ENCODE measurements at places on chromosomes 1 and 21.

- no peak for DNase-seq
Observed at GRCh38 chr1:39026866-39027507, 837 bp downstream of the NDUFS5 start.

DNA sequence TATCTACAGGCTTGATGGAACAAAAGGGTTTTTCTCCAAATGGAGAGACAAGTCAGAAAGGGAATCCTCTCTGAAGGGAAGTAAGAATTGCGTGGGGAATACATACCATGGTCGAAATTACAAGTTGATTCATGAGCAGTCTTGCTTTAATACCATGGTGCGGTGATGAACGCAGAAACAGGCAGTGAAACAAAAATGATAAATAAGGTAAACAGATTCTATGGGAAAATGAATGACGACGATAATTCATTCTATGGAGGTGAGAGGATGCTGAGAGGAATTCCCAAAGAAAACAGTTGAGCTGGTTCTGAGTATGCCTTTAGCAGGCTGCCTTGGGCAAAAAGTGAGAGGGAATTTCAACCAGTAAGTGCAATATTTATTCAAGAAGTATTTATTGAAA lies 209.4 kb upstream of the RUNX1 start:
- no peak for DNase-seq

DNA sequence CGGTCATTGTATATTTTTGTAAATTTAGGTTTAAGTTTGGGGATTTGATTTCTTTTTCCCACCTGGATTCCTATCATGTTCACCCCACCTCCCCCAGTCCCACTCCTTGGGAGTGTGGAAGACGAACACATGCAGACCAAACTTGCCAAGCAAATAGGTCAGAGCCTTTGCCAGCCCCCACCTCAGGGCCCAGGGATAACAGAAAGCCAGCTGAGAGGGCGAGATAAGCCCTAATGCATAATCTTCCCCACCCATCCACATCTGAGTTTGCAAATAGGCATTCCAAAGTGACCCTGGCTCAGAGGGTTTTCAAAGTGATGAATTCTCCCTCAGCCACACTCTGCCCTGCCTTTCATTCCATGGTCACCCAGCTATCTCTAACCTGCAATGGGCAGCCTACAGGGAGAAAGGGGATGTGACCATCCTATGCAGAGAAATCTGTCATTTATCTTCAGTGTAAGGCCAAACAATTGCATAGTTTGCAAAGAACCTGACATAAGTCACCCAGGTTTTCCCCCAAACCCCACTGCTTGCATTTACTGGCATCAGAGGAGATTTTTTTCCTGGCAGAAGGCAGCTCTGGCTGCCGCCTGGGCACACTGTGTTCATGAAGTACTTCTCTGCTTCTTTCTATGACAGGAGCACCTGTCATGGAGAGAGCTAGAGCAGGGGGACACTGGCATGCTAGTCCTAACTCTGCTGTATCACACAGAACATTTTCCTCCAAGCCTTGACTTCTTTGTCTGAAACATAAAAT lies 69.0 kb upstream of the NFIA start:
- no peak for DNase-seq

DNA sequence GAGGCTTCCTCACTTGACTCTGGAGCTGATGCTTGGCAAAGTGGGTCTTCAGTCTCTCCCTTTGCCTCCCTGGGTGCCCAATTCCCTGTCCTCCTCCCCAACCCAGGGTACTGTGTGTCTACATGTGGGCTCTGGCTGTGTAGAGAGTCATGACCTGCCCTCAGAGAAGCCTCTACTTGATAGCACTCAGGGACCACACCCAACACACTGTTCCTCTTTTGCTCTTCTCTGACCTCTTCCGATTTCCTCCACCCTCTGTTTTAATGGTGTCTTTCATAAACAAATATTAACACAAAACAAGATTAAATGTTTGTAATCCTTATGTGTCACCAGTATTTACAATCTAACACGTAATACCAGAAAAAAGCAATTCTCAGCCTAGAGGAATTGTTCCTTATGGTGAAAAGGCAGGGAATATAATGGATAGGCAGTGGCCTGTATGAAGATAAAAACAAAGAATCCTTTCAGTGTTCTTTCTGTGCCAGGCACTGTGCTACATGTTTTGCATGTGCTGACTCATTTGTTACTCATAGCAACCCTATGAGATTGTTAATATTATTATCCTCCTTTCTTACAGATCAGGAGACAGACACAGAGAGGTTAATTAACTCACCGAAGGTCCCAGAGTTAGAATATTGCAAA lies 58.2 kb downstream of the HSD3B1 start:
- no peak for DNase-seq

GRCh38 chr1:201385299-201385891 lies 7.9 kb upstream of the TNNT2 start:
- peak; percentile 21 for DNase-seq

- DNase-seq = no peak
Observed at GRCh38 chr1:221753828-221754188, 11.9 kb upstream of the DUSP10 start.

DNA sequence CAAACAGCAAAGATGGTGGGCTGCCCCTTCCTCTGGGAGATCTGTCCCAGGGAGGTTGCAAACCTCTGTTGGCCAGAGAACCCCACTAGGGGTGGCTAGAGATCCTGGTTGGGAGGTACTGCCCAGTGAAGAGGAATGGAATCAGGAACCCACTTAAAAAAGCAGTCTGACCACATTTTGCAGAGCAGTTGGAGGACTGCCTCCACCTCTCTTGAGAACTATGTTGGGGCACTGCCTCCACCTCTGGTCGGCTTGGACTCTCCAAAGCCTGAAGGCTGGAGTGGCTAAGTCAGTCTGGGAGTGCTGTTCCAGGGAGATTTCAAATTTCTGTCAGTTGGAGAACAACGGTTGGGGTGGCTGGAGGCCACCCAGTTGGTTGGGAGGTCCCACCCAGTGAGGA lies 58.6 kb downstream of the TNFSF4 start:
- DNase-seq = no peak

DNA sequence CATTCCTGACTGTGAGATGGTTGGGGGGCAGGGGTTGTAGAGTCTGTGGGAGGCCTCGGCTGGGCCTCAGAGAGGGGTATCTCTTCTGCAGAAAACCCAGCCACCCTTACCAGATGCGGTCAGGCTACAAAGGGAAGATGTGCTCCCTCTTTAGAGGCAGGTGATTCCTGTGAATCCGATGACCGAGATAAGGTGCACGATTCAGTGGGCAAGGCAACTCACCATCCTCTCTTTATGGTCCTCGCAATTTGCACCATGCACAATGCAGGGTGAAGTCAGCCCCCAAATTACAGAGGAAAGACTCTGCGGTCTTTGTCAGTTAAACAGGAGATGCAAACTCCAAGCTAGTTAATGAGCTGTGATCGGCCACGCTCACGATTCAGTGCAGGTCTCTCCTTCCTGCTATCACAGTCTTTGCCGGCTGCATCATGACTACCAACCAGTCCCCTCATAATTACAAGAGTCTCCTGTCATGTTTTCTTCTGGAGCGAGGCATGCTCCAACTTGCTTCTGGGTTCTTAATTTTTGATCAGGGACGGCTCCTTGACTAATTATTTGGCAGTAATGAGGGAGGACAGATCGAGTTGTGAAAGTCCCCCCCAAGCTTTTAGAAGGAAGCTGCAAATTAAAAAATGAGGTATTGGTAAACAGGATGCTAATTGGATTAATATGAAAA lies 12.5 kb downstream of the TP73 start:
- no peak for DNase-seq

DNA sequence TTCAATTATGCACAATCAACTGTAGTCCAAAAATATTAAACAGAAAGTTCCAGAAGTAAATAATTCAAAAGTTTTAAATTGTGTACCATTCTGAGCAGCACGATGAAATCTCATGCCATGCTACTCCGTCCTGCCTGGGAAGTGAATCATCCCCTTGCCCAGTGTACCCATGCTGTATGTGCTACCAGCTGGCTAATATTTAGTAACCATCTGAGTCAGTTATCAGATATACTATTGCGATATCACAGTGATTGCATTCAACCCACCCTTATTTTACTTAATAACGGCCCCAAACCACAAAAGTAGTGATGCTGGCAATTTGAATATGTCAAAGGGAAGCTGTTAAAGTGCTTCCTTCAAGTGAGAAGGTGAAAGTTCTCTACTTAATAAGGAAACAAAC lies 56.2 kb downstream of the EVI5 start:
- DNase-seq = no peak

- DNase-seq = no peak
Observed at GRCh38 chr1:28899267-28899666, 15.1 kb upstream of the EPB41 start.

GRCh38 chr21:34182436-34182835 lies 109.1 kb downstream of the MRPS6 start:
- no peak for DNase-seq

- DNase-seq = no peak
Observed at GRCh38 chr1:81563632-81564031, 237.1 kb upstream of the ADGRL2 start.

GRCh38 chr1:54070171-54070837 lies 16.9 kb downstream of the TCEANC2 start:
- DNase-seq = peak; percentile 68

- DNase-seq = no peak
Observed at GRCh38 chr1:224380003-224380402, 23.3 kb downstream of the CNIH4 start.

GRCh38 chr1:174358786-174359453 lies 88.8 kb upstream of the GPR52 start:
- DNase-seq = no peak

- DNase-seq = no peak
Observed at GRCh38 chr1:23627069-23627735, 64.4 kb upstream of the RPL11 start.

DNA sequence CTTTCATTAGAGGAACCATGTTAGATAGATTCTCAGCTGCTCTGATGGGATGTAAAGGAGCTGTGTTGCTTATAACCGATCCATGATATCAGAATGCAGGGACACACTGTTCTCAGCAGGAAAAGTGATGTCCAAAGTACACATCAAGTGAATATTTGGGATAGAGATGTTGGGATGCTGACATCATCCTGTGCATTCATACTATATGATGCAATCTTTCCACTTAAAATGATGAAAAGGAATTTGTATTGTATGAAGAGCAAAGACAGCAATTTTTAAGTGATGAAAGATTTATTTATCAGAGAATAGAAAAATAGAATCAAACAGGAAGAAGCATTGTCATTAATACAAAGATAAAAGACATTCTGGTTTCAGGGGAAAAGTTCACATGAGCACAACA lies 110.1 kb downstream of the ERG start:
- DNase-seq = peak; percentile 66

- peak; percentile 11 for DNase-seq
Observed at GRCh38 chr1:205577874-205578658, 53.7 kb downstream of the ELK4 start.

GRCh38 chr1:91075233-91076135 lies 53.6 kb upstream of the ZNF644 start:
- DNase-seq = no peak

GRCh38 chr1:204453141-204453772 lies 41.3 kb downstream of the PIK3C2B start:
- DNase-seq = no peak

GRCh38 chr1:82979593-82980236 lies 1019.2 kb downstream of the TTLL7 start:
- DNase-seq = no peak

- DNase-seq = no peak
Observed at GRCh38 chr1:246216906-246217305, 290.2 kb downstream of the SMYD3 start.

DNA sequence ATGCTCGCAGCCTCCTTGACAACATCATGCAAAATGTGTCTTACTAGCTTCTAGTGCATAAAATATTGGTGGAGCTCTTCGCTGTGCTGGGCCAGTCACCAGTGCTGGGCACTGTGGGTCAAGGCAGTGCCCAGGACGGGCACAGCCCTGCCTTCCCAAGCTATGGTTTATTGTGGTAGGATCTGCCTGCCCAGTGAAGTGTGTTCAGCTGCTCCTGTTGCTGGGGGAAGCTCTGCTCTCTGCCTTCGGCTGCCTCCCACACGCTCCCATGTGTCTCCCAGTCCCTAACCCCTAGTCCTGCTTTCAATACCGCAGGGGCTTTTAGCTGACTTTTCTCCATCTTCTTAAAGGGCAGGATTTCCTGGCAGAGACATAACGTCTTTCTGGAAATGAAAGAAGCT lies 15.7 kb downstream of the EPHX1 start:
- no peak for DNase-seq

GRCh38 chr1:205444931-205445645 lies 10.8 kb downstream of the BLACAT1 start:
- DNase-seq = peak; percentile 42

DNA sequence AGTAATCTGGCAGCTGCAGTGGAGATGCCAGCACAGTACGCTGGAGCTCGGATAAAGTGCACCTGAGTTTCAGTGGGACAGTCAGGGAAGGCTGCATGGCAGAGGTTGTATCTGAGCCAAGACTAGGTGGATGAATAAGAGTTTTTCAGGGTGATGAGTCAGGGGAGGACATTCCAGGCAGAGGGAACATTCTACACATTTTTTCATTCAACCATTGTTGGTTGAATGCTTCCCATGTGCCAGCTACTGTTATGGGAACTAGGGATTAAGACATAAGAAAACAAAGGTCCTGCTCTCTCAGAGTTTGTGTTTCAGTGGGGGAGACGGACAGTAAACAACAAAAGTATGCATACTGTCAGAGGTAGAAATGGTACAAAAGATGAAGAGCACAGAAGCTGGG lies 5.2 kb downstream of the LEPR start:
- peak; percentile 89 for DNase-seq
